Aortic smooth muscle cell (primary cell): ENCODE measurements at places on chromosomes 6 and 20. TPM values are rescaled to one million over a fixed set of nuclear protein-coding genes. Genes with fewer than 3 reads are reported as not detected.

The RGS17 gene
- total RNA-seq, result 19.3 and 37.3 TPM in 2 replicates

The RAET1L gene
- total RNA-seq, result not detected in 2 replicates

The GMPR gene
- total RNA-seq, result 37.7 and 40.8 TPM in 2 replicates

The CASS4 gene
- total RNA-seq, result 0.13 TPM in 1 of 2 replicates, not detected in the other

The SLC35A1 gene
- total RNA-seq, result 15.7 and 18.4 TPM in 2 replicates

The NKX2-2 gene
- total RNA-seq, result not detected in 2 replicates

The RFX6 gene
- total RNA-seq, result not detected in 2 replicates

The FGD2 gene
- total RNA-seq, result not detected in 2 replicates

The TXLNB gene
- total RNA-seq, result 0.13 and 0.19 TPM in 2 replicates

The PANK2 gene
- 50.5 and 52.6 TPM in 2 replicates for total RNA-seq

The SUN5 gene
- total RNA-seq, result not detected in 2 replicates

The RBM38 gene
- total RNA-seq, result 3.7 TPM in 2 replicates

The PTCRA gene
- 0.12 TPM in 1 of 2 replicates, not detected in the other for total RNA-seq

The DPPA5 gene
- not detected in 2 replicates for total RNA-seq

The PDYN gene
- under 0.01 TPM in 1 of 2 replicates, not detected in the other for total RNA-seq

The SYCP2 gene
- total RNA-seq, result 0.40 and 0.99 TPM in 2 replicates

The FNDC11 gene
- 0.12 and 0.13 TPM in 2 replicates for total RNA-seq

The RPS6KA2 gene
- 64.6 and 84.6 TPM in 2 replicates for total RNA-seq

The MAP3K4 gene
- total RNA-seq, result 24.8 and 28.1 TPM in 2 replicates

The GINS1 gene
- 4.0 and 8.1 TPM in 2 replicates for total RNA-seq

The PCNA gene
- 86.0 and 134 TPM in 2 replicates for total RNA-seq

The ISM1 gene
- total RNA-seq, result 0.06 and 0.66 TPM in 2 replicates

The PXT1 gene
- under 0.01 TPM in 1 of 2 replicates, not detected in the other for total RNA-seq

The ANKRD60 gene
- total RNA-seq, result not detected in 2 replicates

The PNLDC1 gene
- not detected in 2 replicates for total RNA-seq

The TFAP2C gene
- total RNA-seq, result not detected in 2 replicates

The LSM2 gene
- total RNA-seq, result 17.9 and 25.9 TPM in 2 replicates

The CDC40 gene
- total RNA-seq, result 16.9 and 19.5 TPM in 2 replicates
